ENCODE measurements at places on chromosomes 2 and 18.

GRCh38 chr2:134934641-134935040 lies 16.0 kb downstream of the CCNT2 start:
- no peak for DNase-seq

DNA sequence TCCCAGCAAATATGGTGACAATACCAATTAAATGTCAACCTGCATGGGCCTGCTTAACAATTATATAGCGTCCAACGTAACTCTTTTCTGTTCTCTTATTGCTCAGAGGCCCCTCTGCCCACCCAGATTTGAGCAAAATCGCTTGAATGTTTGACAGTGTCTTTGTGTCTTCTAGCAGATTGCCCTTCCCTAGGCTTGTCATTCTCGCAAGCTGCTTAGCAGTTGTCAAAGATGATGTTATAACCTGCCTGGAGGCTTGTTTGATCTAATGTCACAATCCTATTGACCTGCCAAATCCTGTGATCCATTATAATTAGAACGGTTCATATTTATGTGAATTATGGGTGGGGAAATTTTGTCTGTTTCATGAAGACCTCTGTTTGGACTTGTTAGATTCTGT lies 108.8 kb downstream of the FARSB start:
- DNase-seq = no peak

DNA sequence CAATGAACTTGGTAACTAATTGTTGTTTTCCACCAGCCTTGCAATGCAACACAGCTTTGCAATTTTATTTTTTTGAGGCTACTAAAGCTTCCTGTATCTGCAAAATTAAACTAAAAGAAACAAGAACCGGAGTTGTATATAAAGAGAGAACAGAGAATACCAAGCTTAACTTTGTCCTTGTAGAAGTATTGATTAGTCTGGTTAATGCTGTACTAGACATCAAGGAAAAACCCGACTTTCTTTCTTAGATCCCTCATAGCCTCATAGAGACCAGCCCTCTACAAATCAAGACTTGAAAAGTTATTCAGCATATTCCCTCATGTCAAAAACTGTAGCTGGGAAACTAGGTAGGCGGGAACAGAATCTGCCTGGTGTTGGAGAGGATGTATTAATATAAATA lies 1.7 kb upstream of the ASAP2 start:
- no peak for DNase-seq

DNA sequence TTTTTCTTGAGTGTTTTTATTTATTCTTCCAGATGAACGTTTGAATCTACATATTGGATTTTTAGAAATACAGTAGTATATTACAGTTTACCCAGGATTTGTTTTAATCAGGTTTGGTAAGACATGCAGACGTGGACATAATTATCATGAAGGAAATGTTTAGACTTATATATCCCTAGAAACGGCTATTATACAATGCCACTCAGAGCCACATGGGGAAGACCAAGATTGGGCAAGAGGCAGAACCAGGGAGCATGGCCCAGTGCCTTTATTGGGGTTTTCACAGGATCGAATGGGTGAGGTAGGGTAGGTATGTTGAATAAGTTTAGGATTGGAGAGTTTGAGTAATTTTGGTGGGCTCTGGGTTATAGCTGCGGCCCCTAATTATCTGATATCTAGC lies 212.2 kb downstream of the CAMKMT start:
- DNase-seq = no peak

GRCh38 chr2:70668911-70669310 lies 99.1 kb downstream of the ADD2 start:
- DNase-seq = peak; percentile 13

DNA sequence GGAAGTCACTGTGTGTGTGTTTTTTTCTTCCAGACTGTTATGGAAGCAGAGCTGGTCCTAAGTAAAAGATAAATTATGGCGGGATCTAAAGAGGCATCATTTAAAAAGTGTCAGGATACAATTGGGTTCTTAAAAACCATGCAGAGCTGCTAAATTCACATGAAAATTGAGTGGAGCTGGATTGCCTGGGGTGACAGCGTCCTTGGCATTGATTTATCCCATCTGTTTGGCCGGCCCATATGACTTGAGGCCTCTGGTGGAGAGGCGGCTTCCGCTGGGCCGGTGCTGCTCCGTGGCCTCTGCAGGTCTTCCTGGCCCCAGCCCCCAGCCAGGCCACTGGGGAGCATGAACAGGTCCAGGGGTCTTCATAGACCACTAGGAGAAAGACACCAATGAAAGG lies 165.5 kb downstream of the GLI2 start:
- no peak for DNase-seq

GRCh38 chr18:45670281-45670962 lies 53.6 kb upstream of the SLC14A1 start:
- DNase-seq = no peak

DNA sequence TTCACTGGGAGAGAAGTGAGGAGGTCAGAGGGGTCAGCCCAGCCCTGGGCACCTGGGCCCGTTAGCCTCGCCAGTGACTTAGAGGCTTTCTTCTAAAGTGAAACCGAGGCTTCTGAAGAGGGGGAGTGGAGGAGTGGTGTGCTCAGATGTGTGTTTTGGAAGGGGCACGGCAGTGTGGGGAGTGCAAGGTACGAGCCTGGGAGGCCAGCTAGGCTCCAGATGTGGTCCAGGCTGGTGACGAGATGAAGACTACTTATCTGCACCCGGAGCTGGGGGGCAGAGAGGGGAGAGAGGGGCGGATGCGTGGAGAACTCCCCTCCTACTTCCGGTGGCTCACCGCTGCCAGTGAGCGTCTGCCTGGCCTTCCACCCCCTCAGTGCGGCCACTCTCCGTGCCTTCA lies 371.3 kb upstream of the HS6ST1 start:
- no peak for DNase-seq

GRCh38 chr2:9424447-9425164 lies 1.2 kb downstream of the CPSF3 start:
- no peak for DNase-seq

DNA sequence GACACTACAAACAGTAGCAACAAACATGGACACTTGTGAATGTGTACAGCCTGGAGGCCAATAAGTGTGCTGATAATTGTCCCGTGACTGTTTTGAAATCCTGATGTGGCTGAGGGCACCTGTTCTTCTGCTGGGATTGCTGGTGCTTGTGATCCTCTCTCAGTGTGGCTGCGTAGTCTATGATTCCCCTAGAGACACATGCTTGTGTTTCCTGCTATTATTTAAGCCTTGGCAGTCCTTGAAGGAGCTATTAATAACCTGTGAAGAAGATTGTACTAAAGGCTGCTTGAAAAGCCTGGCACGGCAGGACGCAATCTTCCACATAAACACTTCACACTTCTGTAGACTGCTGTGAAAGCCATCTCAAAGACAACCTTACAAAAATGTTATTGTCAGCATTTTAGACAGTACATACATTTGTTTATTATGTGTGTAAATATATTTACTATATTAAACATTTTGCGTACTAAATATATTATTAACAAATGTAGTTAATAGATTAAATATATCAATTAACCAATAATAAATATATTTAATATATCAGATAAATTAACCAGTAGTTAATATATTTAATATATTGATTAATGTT lies 71.4 kb downstream of the GALR1 start:
- peak; percentile 61 for DNase-seq

DNA sequence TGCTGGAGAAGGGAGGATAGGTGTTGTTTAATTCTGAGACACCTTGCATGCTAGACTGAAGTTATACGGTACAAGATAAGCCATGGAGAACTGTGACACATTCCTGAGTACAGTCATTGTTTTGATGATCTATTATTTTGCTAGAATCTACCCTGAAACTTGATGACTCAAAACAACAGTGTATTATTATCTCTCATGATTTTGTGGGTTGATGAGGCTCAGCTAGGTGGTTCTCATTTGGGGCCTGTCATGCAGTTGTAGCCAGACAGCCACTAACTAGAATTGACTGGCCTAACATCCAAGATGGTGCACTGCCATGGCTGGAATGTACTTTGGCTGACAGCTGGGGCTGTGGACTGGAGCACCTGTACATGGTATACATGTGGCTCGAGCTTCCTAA lies 5.4 kb upstream of the IL1R1 start:
- DNase-seq = no peak

GRCh38 chr2:159262226-159262625 lies 24.3 kb downstream of the WDSUB1 start:
- DNase-seq = no peak

GRCh38 chr2:42795841-42796301 lies 3.5 kb upstream of the HAAO start:
- DNase-seq = no peak

- no peak for DNase-seq
These were observed 96.2 kb upstream of the STPG4 start for GRCh38 chr2:47251404-47251675.

GRCh38 chr2:172967036-172967982 lies 108.3 kb upstream of the MAP3K20 start:
- no peak for DNase-seq

DNA sequence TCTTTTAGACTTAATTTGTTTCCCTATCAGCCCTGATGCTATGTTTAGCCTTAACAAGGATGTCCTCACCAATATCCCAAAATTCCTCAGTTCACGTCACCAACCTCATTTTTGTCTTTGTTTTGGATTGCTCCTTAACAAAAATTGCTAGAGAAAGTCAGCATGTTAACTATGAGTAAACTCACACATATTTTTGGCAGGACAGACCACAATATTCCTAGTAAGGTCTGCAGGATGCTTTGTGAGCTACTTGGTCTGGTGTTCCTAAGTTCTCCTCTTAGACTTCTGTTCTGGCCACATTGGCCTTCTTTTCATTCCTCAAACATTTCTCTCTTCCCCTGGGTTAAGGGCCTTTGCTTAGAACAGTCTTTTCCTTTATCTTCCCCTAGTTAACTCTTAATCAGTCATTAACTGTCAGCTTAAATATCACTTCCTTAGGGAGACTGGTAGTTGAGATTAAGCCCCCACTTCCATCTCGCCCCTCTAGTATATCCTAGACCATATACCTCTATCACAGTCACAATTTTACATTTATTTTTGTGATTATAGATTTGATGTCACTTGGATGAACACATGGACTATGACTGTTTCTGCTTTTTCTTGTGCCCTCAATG lies 116.2 kb downstream of the ADCYAP1 start:
- no peak for DNase-seq

GRCh38 chr2:60414495-60415138 lies 138.8 kb downstream of the BCL11A start:
- DNase-seq = no peak

- DNase-seq = peak; percentile 70
These were observed 5.1 kb downstream of the NEDD4L start for GRCh38 chr18:58049000-58049688.

GRCh38 chr2:220460257-220460985 lies 833.0 kb downstream of the SLC4A3 start:
- no peak for DNase-seq

DNA sequence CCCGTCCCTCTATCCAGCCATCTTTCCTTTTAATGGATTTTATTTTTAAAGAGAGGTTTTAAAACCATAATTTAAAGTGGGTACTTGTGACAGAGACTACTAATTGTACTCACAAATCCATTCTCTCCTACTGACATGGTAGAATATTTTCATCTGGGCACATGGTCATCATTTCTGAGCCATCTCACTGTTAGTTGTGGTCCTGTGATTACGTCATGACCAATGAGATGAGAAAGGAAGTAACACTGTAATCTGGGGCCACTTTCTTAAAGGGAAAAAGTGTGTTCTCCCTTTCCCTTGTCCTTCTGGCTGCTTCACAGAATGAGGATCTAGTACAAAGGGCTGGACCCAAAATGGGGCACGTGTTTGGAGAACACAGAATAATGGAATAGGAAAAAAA lies 538.7 kb downstream of the CMPK2 start:
- DNase-seq = no peak

- no peak for DNase-seq
These were observed 33.0 kb downstream of the MAL start for GRCh38 chr2:95058466-95058988.

DNA sequence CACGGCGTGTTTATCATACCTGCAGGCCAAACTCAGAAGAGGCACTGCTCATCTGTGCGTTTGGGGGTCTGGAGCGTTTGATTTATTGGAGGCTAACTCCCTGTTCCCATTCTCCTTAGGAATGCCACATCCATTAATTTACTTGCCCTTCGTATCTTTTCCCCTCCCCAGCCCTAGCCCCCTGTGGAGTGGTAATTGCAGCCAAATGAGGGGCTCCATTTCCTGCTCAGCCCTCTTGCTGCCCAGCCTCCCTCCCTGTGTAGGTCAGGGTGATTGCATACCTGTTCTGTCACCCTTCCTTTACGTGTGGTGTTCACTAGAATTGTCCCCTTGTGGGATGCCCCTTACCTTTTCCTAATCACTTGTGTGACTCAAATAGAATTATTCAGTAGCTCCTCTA lies 120.4 kb downstream of the MAP3K20 start:
- no peak for DNase-seq

Measured in DMS79 (cell line).